ENCODE measurements at places on chromosomes 5 and 9.

GRCh38 chr9:118088090-118088489, 383.9 kb downstream of the TLR4 start:
- DNase-seq, result no peak

- DNase-seq, result no peak
Observed at GRCh38 chr5:136174021-136174659, 18.8 kb downstream of the SMIM32 start.

GRCh38 chr9:97983589-97984187, 547 bp downstream of the ANP32B start:
- DNase-seq, result peak; percentile 54

DNA sequence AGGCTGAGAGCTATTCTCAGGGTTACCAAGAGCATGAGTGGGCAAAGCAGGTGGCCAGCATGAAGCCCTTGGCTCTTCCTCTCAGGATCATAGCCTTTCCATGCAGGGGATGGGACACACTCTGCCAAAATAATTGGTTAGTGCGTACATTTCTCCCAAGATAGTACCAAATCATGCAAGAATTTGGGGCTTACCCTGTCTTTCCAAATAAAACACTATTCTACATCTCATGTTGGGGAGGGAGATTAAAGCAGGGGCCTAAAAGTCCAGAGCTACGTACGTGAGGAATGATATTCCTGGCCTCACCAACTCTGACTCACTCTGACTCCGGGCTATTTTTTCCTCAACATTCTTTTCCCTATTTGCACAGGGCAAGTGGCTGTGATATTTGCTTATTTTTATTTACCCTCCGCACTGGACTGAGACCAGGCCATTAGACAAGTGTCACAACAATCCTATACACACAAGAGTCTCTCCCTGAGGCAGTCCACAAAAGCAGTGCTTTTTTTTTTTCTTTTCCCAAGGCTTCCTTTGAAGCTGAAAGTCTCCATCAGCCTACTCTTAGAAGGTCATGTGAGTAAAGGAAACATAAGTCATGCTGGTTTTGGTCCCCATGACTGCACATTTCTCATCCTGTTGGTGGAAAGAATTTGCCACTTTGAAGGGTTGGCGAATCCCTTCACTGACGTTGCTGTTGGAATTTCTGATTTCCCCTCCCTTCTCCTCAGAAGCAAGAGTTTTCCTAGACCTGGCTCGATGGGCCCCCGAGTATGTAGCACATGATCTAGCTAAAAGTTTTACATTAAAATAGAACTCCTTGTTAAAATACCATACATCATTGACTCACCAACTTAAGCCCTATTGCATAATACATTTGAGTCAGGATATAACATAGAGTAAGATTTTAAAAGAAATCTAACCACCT, 40.0 kb downstream of the TMEM252 start:
- no peak for DNase-seq

- DNase-seq, result no peak
Observed at GRCh38 chr5:95810305-95811125, 12.0 kb downstream of the GLRX start.

GRCh38 chr5:175623088-175623487, 34.8 kb upstream of the HRH2 start:
- no peak for DNase-seq

DNA sequence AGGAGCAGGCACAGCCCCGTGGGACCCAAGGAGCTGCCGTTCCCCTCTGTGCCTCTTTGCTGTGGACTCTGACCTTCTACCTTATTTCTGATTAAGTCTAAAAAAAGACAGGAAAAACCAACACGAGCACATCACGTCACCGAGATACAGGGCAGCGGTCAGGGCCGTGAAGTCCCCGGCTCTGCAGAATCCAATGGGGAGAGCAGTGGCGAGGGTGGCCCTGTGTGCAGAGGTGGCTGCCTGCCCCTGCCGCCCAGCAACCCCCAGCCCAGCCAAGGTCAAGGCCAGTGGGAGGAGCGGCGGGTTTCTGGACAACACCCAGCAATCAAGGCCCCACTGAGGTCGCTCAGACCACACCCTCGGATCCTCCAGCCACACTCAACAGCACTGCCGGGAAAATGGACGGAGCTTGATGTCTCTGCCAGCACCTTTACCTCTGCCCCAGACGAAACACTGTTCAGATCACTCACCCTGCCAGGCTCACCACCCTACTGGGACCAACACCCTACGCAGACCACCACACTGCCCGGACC, 32.7 kb upstream of the SLC9A3 start:
- DNase-seq, result no peak

GRCh38 chr5:79857714-79858409, 133.2 kb downstream of the MTX3 start:
- DNase-seq, result peak; percentile 86

DNA sequence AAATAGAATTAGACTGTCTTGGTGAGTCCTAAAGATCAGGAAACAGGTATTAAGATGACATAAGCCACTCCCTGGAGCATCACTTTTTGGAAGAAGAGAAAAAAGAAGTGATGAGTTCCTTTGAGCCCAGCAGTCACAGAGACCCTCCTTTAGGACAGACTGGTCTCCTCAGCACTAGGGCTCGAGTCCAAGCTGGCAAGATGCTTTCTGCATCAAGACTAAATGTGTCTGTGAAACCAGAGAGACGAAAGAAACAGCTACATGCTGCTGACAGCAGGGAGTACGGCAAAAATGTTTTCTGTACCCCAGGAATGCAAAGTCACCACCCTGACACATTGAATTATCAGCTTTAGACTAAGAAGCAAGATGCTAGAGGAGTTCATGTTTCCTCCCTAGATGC, 184.5 kb downstream of the CRB2 start:
- no peak for DNase-seq

GRCh38 chr9:23635276-23635675, 190.8 kb downstream of the ELAVL2 start:
- DNase-seq, result no peak

- no peak for DNase-seq
Observed at GRCh38 chr9:85534340-85534739, 207.4 kb downstream of the AGTPBP1 start.

DNA sequence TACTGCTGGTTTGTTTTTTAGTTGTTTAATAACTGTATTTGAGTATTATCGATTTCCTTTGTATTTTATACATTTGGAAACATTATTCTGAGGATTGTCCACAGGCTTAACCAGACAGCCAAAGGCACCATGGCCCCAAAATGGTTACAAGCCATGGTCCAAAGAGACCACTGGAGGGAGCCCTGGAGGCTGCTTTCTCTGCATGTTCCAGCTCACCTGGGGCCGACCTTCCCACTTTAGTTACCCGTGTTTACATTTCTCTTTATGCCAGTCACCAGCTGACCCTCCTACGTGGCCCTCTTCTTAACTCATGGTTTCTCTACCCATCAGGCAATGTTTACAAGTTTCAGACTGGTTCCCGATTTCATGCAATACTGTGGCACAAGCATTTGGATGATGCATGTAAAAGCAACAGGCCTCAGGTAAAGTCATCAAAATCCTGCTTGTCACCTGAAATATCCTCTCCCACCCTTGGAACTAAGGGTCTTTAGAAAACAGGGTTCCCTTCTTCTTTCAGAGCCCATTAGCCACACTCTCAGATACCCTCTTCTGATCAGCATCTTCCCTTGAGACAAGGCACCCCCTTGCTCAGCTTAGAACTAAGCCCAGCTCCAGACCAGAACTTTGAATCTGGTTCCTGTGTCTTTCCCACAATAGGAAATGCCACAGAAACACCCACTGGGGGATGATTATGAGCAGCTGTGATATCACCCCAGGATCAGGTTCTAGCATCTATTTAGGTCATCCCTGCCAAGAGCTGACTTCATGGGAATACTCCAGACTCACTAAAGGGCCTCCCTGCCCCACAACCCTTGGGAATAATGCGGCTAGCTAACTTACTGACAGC, 49.9 kb upstream of the GARNL3 start:
- peak; percentile 75 for DNase-seq

DNA sequence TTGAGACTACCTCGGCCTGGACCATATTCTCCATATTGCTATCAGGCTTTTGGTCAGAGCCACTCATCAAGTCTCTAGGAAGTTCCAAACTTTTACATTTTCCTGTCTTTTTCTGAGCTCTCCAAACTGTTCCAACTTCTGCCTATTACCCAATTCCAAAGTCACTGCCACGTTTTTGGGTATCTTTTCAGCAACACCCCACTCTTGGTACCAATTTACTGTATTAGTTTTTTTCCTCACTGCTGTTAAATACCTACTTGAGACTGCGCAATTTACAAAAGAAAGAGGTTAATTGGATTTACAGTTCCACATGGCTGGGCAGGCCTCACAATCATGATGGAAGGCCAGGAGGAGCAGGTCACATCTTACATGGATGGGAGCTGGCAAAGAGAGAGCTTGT, 507.8 kb upstream of the ZNF608 start:
- no peak for DNase-seq

- no peak for DNase-seq
Observed at GRCh38 chr5:114977979-114978573, 191.6 kb downstream of the TRIM36 start.

GRCh38 chr5:115977988-115978387, 15.7 kb downstream of the LVRN start:
- DNase-seq, result no peak

DNA sequence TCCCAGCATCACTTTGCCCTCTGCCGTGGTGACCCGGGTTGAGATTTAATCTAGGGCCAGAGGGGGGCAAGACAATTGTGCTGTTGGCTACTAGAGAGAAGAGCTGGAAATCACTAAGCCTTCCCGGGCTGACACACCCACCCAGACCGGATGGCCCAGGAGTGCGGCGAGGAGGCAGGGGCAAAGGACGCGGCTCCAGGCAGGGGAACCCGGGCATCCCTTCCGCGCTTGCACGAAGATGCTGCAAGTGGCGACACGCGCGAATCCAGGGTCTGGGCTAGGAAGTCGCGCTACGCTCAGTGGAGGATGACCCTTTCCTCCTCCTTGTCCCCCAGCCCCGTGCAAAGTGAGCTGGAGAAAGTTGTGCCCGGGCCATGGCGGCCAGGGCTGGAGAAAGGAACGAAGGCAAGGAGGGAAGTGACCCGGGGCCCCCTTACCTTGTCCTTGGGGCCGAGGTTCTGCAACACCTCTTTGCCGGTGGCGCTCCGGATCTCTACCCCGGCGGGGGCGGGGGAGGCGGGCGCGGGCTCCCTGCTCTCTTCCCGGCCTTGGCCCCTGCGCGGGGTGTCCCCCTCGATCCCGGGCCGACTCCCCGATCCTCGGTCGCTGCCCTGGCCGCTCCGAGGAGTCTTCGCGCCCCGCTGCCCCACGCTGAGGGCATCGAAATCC, 693 bp downstream of the DPYSL3 start:
- peak; percentile 1 for DNase-seq

GRCh38 chr9:127908660-127908926, 8.2 kb downstream of the ST6GALNAC4 start:
- DNase-seq, result no peak

GRCh38 chr9:9598723-9599122, 1014.1 kb downstream of the PTPRD start:
- no peak for DNase-seq

DNA sequence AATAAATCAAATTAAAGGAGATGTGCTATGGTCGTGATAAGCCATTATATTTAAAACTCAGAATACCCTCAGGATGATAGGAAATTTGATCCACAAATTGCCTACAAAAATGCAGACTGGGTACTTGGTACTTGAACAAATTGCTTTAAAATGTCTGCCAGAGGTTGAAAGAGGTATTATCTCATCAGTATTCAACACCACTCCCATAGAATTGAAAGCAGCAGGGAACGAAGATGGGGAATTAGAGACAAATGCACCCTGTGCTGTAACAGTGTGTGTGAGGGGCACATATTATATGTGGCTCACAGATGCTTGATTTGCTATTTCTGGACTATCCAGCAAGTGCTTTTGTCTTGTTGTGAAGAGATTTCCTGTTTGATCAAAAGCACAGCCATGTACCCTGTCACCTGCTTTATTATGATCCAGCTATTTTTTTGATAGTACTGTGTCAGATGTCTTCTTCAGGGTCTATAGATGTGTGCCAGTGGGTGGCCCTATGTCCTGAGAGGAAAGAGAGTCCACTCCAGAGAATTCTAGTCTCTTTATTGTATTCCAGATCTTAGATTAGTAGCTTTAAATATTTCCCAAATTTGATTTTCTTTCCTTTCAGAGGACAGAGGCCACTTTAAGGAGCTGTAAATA, 120.1 kb downstream of the XRCC4 start:
- no peak for DNase-seq

DNA sequence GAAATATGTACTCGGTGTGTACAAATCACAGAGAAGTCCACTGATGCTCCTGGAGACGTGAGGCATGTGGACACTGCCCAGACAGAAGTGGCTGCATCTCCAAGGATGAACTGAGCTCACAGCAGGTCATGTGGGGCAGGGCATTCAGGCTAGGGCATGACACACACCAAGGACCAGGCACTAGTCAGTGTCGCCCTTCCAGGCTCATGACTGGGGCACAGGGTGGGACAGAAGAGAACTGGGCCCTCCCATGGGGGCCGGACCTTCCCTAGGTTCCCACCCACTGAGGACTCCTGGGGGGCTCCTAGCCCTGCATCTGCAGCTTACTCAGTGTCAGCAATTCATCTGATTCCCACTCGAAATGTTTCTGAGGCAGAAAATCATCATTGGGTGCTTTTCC, 256.8 kb upstream of the IRX4 start:
- no peak for DNase-seq

GRCh38 chr5:102975457-102976182, 144.3 kb downstream of the GIN1 start:
- no peak for DNase-seq

DNA sequence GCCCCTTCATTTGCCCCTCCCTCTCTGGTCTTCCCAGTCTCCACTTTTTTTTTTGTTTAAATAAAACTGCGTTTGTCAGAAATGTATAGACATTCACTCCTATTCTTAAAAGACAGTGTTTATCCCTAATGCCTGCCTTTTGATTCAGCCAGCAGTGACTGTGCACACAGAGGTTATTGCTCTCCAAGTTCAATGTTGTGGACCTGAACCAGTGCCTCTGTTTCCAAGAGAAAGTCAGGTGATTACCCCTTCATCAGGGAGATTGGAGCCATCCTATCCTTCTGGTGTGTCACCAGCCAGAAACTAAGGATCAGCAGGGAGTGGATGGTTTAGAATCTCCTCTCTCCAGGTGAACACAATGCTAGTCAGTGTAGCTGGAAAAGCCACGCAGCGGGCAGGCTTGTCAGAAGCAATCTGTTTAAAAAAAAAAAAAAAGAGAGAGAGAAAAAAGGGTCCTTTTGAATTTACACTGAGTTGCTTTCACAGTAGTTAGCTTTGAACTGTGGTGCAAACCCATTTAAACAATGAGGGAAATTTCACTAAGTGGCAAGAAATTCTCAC, 167.5 kb upstream of the DMRT1 start:
- DNase-seq, result no peak

DNA sequence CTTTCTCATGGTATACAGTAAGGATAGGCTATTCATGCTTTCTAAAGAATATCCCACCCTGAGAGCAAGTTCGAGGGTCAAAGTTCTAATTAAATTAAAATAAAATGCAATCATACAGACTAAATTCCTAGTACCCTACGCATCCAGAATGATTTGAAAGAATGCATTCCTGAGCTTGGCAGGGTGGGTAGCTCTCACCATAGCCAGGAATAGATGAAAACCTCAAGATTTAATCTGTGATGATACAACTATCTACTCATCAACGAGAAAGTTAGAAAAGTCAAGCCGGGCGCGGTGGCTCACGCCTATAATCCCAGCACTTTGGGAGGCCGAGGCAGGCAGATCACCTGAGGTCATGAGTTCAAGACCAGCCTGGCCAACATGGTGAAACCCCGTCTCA, 32.3 kb downstream of the SERINC5 start:
- DNase-seq, result no peak
